ENCODE measurements at places on chromosomes 4 and X.

GRCh38 chrX:110210417-110211139, 107.3 kb downstream of the AMMECR1 start:
- no peak for DNase-seq

DNA sequence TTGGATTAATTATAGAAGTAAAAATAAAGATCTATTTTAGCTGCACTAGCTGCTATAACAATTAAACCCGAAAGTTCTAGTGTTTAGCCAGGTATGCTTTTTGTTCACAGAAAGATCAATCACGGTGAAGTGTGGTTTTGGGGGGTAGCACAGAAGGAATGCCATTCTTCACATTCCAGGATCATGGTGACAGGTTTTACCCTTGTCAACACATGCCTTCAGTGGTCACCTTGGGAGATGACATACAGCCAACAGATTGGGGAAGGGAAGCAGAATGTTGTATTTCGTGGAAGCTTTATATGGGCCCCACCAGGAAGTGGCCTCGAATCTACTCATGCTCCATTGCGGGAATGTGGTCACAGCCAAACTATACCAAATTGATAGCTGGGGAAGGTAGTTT, 753.6 kb downstream of the RAPGEF2 start:
- no peak for DNase-seq

- DNase-seq = no peak
Measured at GRCh38 chr4:137543648-137544047, 11.4 kb upstream of the PCDH18 start.

DNA sequence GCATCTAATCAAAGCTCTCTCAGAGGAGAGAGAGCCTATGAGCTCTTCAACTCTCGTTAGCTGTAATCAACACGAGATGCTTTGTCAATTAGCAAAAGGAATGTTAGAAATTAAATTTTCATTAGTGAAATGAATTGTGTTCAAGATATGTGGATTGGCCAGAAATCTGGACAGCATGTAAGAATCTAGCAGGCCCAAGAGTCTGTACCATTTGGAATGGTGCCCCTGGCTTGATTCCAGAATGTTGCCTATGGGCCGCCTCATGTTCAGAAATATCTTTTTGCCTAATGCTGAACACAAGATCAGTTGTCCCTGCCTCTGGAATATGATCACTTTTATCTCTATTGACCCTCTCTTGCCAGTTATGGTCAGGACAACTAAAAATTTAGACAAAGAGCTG, 88.2 kb downstream of the RBM46 start:
- DNase-seq = no peak

GRCh38 chrX:154485150-154486051, 1.0 kb downstream of the UBL4A start:
- DNase-seq = no peak

DNA sequence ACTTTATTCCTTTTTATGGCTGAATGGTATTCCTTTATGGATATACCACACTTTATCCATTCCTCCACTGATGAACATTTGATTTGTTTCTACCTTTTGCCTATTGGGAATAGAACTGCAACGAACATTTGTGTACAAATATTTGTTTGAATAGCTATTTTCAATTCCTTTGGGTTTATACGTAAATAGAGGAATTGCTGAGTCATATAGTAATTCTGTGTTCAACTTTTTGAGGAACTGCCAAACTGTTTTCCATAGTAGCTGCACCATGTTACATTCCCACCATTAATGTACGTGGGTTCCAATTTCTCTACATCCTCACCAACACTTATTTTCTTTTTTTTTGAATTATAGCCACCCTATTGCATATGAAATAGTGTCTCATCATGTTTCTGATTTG, 156.5 kb upstream of the ATP6AP2 start:
- no peak for DNase-seq

GRCh38 chr4:150207871-150208270, 129.6 kb downstream of the DCLK2 start:
- DNase-seq = no peak

GRCh38 chr4:145827885-145828284, 110.7 kb downstream of the ZNF827 start:
- no peak for DNase-seq

DNA sequence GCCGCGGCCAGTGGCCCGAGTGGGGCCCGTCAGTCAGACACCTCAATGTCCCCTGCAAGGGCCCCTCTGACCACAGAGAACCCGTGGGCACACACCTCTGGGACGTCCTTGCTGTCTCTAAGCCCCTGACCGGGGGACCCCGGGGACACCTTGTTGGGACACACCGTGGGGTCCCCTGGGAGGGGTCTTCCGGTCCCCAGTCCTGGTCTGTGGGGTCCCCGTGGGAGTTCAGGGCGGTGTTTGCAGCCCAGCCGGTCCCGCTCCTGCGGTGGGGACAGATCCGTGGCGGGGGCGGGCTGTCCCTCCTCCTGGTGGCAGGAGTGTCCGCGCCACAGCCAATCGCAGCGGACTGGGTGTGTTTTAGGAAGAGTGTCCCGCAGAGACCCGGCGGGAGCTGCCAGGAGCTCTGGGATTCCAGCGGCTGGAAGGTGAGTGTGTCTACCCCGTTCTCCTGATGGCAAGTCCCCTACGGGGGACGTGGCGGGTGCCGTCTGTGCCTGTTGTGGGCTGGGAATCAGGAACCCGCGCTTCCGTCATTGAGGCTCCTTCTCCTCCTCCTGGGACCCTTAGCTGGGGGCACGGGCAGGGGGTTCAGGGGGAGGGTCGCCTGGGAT, 5.1 kb upstream of the PLCXD1 start:
- peak; percentile 33 for DNase-seq

GRCh38 chr4:39335566-39335965, 30.6 kb downstream of the RFC1 start:
- no peak for DNase-seq

DNA sequence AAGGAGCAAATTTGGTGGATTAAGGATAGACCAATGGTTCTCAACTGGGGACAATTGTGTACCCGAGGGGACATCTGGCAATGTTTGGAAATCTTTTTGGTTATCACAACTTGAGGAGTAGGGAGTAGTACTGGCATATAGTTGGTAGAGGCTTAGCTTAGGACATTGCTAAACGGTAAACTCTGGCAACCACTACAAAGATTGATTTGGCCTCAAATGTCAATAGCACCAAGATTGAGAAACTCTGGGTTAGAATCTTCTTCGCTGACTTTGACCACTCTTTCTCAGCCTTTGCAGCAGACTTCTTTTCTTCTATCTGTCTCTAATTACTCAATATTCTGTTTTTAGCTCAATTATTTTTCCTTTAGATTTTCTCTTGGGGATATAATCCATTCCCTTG, 1.5 kb upstream of the NBDY start:
- DNase-seq = no peak

- DNase-seq = no peak
Measured at GRCh38 chrX:30971774-30972603, 82.9 kb upstream of the TAB3 start.

DNA sequence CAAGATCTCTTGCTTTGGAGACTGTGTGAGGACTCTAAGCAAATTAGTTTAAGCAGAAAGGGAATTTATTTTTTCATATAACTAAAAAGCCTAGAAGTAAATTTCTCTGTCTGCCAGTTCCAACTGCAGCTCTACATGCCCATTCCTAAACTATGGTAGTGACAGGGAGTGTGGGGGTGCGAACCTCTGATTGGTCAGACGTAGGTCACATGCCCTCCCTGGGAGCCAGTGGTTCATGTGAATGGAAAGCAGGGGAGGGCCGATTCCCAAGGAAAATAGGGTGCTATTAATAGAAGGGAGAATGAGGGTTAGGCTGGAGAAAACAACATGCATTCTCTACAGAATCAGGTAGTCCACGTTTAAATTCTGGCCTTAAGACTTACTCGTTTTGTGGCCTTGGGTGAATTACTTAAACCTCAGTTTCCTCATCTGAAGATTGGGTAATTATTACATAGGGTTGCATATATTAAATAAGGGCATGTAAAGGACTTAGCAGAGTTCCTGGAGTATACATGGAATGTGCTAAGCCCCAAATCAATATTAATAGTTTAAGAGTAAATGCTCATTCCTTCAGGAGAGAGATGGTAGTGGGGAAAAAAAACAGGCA, 7.2 kb downstream of the RAB33B start:
- DNase-seq = no peak

- no peak for DNase-seq
Measured at GRCh38 chr4:128162434-128162833, 101.3 kb downstream of the LARP1B start.

GRCh38 chrX:42128587-42128986, 205.2 kb upstream of the CASK start:
- DNase-seq = no peak

All from T-helper 22 cell (primary cell).